ENCODE measurements at places on chromosomes 2 and 18.

GRCh38 chr2:203867561-203868200 is at the start of gene CTLA4:
TSS of gene CTLA4 (plus strand) at chr2:203867771. CDS start at chr2:203867943, 172 bp downstream.
- no peak for DNase-seq

DNA sequence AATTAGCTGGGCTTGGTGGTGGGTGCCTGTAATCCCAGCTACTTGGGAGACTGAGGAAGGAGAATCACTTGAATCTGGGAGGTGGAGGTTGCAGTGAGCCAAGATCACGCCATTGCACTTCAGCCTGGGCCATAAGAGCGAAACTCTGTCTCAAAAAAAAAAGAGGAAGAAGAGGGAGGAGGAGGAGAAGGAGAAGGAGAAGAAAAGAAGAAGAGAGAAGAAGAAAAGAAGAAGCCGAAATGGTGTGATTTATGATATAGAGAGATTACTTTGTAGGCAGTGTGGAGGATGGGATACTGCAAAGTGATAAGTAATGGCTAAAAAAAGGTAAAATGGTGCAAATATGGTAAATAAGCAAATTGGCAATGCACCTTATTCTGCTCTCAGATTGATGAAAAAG is 25.1 kb downstream of the THNSL2 start:
- no peak for DNase-seq

DNA sequence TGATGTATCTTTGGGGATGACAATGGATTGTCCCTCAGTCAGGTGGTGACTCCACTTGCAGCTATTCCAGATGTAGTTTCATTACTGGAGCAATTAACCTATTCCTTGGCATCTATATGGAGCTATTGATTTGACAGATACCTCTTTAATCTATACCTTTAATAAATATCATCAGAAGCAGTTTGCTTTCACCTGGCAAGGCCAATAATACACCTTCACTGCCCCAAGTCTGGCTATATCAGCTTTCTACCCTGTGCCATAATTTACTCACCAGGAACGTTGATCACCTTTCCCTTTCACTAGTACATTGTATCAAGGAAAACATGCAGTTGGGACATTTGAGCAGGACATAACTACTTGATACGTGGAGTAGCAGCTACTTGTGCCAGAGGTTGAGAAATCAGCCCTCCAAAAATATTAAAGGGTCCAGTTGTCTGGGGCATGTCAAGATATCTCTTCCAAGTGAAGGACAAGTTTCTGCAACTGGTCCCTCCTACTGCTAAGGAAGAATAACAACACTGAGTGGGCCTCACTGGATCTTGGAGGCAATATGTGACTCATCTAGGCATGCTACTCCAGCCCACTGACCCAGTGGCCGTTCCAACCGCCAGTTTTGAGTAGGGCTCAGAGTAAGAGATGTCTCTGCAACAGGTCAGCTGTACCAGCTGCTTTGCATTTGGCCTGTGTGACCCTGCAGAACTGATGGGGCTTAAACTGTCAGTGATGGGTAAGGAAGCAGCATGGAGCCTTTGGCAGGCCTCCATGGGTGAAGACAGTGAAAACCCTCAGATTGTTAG is 67.0 kb downstream of the PSMG2 start:
- DNase-seq: no peak

DNA sequence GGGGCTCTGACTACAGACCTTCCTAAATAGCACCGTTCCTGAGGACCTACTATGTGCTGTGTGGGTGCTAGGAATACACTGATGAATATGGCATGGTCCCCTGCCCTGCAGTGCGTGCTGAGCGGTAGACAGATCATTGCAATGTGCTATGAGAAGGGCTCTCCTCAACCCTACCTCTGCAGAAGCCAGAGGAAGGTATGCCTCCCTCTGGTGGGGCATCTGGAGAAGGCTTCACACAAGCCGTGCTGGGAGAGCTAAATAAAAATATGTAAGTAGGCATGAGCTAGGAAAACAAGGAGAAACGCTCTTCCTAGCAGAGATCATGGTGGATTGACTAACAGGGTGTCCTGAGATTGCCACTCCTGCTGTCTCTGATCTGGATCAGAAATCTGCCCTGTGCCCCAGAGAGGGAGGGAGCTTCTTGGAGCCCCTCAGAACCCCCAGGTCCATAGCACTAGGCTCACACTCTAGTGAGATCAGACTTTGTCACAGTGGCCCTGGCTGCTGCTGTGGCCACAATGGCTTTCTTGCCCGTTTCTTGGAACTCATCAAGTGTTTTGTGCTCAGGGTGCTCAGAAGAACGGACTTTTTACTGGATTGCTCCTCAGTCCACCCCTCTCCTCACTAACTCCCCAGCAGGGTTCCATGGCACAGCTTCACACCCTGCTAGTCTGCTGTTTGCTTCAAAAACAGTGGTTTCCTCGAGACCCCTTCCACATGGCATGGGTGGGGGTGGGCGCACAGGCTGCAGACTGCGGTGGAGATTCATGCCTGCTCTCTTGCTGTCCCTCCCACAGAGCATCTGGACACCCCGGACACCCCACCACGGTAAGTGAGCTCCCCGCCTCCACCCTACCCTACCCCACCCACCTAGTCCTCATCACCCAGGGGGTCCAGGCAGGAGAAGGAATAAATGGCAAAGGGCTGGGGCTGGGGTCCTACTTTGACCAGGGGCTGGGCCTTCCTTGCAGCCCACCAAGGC is 14.2 kb downstream of the SIGLEC15 start:
- DNase-seq: peak; percentile 16

- DNase-seq: no peak
Measured at GRCh38 chr2:238700506-238701340, 147.2 kb upstream of the TWIST2 start.

GRCh38 chr2:239399921-239400595 is 762 bp downstream of the HDAC4 start:
- no peak for DNase-seq

GRCh38 chr2:5781679-5782078 is 89.5 kb downstream of the SOX11 start:
- no peak for DNase-seq

DNA sequence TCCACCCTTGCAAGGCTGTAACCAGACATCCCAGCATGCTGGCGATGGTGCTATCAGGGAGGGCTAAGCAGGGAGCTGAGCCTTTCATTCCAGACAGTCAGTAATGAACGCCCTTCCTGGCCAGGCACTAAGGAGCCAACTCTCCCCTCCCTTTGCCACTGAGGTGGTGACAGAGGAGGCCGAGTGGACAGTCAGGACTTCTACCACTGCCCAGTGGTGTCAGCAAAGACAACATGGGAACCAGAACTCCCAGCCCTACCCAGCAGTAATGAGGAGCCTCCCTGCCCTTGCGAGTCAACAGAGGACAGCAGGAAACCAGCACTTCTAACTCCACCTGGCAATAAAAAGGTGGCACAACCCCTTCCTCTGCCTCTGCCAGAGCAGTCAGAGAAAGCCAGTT is 68.6 kb downstream of the ZAP70 start:
- DNase-seq: no peak

DNA sequence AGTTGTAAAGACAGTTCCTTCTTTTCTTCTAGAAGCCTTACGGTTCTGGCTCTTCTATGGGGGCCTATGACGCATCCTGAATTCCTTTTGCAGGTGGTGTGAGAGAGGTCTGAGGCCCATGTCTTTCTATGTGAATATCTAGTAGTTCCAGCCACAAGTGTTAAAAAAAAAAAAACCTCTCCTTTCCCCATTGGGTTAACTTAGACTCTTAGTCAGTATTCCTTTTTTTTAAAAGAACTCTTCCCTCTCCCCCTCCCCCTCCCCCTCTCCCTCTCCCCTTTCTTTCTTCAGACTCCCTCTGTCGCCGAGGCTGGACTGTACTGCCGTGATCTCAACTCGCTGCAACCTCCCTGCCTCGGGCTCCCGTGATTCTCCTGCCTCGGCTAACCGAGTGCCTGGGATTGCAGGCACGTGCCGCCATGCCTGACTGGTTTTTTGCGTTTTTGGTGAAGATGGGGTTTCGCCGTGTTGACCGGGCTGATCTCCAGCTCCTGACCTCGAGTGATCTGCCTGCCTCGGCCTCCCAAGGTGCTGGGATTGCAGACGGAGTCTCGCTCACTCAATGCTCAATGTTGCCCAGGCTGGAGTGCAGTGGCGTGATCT is 11.4 kb upstream of the CIDEA start:
- no peak for DNase-seq

DNA sequence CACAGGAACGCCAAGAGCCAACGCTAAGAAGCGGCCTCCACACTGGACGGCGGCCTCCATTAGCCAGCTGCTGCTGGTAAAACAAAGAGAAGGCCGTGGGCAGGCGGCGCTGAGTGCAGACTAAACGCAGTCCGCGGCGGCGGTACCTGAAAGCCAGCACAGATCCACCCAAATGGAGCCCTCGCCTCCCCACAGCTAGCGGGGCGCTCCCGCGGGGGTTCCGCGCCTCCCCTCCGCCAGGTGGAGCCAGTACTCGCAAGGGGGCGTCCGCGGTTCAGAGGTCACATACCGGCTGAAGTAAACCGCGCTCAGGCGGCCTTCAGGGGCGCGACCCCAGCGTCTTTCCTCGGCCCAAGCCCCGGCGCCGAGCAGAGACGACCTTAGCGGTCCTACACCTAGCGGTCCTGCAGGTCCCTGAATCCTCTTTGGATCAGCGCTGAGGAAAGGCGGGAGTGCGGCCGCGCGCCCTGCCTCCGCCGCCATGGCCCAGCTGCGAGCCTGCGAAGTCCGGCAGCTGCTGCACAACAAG is 293.1 kb upstream of the ERBB4 start:
- no peak for DNase-seq

DNA sequence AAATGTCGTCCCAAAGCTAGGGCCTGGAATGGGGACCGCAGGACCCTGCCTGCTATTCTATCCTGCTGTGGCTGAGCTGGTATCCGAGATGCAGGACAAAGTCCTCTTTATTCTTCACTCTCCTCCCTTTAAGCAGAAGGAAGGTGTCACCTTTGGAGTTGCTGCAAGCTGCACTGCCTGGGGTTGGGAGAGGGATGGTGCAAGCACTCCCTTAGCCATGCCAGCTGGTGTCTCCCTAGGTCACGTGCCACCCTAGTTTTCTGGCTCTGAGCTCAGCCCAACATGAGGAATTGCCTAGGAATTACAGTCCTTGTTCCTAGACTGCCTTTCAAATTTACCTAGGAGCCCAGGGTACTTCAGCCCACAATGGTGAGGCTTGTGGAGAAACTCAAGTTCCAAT is 21.4 kb upstream of the FAM228A start:
- no peak for DNase-seq

DNA sequence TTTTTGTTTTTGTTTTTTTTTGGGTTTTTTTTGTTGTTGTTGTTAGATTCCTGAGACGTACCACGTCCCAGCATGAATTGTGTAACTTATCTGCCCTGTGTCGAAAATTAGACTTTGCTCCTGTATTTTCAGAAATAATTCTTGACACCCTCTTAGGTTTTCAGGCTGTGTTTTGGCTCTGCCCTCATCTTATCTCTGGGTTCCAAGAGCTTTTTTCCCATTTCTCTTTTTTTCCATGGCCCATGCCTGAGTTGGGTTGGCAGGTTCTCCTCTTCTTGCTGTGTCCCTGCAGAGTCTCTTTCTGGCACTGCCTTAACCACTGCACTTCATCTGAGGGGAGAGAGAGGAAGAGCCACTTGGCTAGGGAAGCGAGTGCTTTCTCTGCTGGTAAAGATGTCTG is 42.4 kb downstream of the CTIF start:
- DNase-seq: no peak

DNA sequence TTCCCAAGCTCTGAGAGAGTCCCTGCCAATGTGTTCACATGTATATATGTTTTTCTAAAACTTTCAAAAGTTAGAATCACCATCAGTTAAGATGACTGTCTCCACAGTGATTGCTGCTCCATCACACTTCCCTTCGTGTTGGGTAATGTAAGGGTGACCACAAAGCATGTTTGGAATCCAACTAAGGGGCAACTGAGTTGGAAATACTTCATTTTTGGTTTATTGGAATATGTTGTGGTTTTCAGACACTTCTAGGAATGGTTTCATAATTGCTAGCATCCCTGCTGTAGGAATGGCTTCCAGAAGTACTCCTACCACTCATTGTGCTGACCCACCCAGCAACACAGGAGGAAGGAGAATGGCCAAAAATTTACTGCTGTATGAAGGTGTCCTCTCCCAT is 212.5 kb upstream of the GULP1 start:
- no peak for DNase-seq

GRCh38 chr2:63590626-63591408 is 2.1 kb downstream of the MDH1 start:
- no peak for DNase-seq

- no peak for DNase-seq
Measured at GRCh38 chr18:69365658-69366057, 35.0 kb upstream of the DOK6 start.

DNA sequence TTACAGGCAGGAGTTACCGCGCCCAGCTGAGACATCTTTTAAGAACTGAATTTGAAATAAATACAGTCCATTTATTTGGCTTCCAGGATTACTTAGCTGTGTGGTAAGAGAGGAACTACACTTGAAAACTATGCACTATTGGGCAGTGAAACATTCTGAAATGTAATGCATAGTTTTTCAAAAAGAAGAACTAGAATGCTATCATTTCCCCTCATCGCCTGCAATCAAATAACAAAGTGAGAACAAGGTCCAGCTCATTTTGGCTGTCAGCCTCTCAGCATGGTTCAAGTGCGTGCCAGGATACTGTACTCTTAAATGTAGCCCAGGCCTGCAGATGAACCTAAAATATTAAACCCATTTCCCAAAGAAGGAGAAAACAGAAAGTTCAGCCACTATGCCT is 76.6 kb upstream of the ARL5A start:
- no peak for DNase-seq

DNA sequence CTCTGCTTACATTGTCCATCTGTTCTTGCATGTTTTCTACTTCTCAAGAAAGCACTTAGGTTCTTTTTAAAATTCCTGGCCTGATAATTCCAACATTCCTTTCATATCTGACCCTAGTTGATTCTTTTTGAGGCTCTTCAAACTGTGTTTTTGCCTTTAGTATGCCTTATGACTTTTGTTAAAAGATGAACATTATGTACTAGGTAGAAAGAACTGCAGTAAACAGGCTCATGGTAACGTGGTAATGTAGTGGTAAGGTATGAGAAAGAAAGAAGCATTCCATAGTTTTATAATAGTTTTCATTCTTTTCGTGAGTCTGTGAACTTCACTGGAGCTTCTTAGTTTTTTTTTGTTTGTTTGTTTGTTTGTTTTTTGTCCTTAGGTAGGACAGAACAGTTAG is 306.4 kb downstream of the MBD2 start:
- DNase-seq: no peak

DNA sequence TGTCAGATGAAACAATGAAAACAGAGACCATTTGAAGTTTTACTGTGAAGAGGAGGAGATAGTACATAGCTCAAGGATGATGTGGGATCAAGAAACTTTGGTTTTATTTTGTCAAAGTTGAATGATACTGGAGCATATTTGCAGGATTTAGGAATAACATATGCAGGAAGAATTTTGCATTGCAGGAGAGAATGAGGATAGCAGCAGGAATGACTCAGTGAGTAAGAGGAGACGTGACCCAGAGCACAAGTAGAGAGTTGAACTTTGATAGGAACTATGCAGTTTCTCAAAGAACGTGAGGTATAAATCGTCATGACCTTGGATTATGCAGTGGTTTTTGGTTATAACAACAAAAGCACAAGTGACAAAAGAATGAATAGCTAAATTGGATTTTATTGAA is 47.7 kb downstream of the MAPRE2 start:
- DNase-seq: no peak

- DNase-seq: no peak
Measured at GRCh38 chr2:191015239-191015638, 1.3 kb upstream of the STAT1 start.

GRCh38 chr2:114218383-114218782 is 224.1 kb upstream of the DPP10 start:
- no peak for DNase-seq
